GM04503 (cell line): ENCODE measurements at places on chromosomes 12 and 14.
A peak's percentile ranks its signal among the peaks of the same experiment; 100 is the strongest.

DNA sequence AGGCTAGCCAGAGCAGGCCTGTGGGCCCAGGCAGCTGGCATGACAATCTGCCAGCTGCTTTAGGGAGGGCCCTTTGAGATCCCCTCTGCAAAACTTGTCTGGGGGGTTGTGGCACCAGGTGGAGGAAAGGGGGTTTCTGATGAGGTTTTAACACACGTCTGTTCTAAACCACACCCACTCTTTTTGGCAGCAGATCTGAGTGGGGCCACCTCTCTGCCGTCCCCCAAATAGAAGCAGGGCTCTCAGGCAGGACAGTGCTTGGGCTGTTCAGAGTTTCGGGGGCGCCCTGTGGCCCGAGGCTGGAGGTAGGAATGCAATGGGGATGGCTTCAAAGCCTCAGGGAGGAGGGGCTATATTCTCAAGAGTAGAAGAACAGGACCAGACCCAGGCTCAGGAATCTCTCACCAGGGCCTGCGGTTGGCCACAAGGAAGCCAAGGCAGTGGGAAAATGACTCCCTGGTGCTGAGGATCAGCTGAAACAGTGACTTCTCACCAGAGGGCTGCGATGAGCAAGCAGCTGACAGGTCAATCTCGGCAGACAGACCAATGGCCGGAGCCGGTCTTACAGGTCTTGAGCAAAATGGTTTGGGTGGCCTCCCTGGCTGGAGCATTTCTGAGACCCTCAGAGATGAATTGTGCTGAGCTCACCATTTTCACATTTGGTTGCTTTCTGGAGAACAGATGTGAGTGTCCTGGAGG is 1.5 kb upstream of the KRT5 start:
- peak; percentile 38 for DNase-seq

GRCh38 chr12:3333991-3334391 is 157.0 kb upstream of the PRMT8 start:
- DNase-seq, result no peak

DNA sequence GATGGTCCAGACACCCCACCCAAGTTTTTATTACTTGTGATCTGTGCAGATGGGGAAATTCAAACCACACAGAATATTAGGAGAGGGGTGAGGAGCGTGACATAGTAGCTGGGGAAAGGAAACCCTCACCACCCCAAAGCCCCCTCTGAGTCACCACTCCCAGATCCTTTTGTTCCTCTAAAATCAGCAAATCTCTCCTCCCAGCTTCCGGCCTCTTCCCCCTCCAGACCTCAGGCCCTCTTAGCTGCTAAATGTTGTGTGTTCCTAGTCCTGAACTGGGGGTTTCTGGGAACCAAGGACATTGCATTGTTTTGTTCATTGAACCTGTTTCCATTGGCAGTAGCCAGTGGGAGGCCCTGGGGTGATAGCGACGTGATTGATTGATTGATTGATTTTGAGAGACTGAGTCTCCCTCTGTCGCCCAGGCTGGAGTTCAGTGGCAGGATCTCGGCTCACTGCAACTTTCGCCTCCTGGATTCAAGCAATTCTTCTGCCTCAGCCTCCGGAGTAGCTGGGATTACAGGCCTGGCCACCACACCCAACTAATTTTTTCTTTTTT is 5.9 kb upstream of the ORAI1 start:
- no peak for DNase-seq

DNA sequence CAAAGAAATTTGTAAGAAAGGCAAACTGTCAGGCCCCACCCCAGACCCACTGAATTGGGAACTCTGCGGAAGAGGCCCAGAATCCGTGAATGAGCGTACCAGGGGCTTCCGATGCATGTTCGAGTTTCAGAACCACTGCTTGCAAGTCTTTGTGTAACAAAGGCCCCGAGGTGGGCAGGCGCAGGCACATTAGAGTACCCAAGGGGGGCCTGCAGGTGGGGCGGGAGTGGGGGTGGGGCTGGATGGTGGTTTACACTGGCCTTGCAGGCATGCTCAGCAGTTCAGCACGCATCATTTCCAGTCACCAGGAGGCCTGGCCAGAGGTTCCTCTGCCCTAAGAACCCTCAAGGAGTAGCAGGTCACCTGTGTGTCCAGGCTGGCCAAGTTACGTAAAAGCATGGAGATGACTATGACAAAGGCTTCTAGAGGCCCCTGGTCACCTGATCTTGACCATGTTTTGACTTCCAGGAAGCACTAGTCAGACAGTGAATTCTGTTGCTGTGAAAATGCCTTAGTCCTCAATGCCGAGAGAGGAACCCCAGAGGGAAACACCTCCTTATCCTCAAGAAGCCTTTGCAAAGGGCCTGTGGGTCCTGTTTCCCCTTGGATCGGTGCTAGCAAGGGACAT is 33.2 kb upstream of the IRF2BPL start:
- DNase-seq, result no peak

- DNase-seq, result no peak
Measured at GRCh38 chr14:33642691-33643244, 308.1 kb downstream of the EGLN3 start.

GRCh38 chr14:63781686-63782085 is 53.8 kb upstream of the SGPP1 start:
- DNase-seq, result no peak

DNA sequence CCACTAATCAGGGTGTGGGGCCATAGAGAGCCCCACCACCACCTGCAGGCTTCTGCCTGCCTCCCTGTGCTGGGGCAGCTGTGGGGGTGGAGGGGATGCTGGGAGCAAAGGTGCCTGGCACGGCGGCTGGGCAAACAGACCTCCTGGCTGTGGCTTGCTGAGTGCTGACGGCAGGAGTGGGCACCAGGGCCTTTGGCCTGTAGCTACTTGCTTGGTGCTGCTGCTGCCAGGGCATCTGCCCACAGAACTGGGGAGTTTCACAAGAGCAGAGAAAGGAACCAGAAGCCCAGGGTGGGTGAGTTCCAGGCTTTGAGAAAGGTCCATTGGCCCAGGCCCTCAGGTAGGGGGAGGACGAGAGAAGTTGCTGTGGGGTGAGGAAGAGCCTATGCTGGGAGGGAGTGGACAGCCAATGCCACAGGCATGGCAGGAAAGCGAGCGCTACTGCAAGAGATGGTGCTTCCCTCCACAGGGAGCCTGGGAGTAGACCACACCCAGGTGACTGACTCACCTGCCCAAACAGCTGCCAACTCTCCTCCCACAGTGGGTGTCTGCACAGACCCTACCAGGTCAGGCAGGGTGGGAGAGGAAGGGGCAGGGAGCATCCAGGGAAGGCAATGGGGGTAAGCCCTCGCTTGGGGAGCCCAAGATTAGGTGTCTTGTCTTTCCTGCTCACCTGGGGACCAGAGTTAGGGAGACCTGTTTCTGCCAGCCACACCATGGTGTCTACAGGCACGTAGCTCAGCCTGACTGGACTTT is 39.0 kb upstream of the HDAC7 start:
- DNase-seq, result no peak

- DNase-seq, result no peak
Measured at GRCh38 chr14:67967206-67967605, 147.6 kb downstream of the RAD51B start.

GRCh38 chr14:54881761-54882401 is 20.7 kb downstream of the GCH1 start:
- DNase-seq, result no peak

- no peak for DNase-seq
Measured at GRCh38 chr14:71783088-71783487, 149.1 kb upstream of the RGS6 start.

DNA sequence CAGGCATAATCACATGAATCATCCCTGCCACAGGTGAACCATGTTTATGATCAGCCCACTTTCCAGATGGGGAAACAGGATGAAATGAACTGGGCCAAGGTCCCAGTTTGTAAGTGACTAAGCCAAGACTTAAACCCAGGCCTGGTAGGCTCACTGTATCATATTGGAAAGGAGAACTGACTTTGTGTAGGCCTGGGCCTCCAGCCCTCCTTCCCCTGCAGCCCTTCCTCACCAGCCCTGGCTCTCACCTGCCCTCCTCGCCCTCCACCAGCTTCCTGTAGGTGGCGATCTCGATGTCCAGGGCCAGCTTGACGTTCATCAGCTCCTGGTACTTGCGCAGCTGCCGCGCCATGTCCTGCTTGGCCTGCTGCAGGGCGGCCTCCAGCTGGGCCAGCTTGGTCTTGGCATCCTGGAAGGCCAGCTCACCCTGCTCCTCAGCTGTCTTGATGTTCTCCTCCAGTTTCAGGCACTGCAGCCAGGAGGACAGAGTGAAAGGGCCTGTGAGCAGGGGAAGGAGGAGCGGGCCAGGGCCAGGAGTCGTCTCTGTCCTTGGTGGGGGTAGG is 19.8 kb downstream of the KRT80 start:
- no peak for DNase-seq

- no peak for DNase-seq
Measured at GRCh38 chr14:90815822-90816662, at the start of gene TTC7B. Gene TTC7B (minus strand): TSS chr14:90816430. CDS start chr14:90816295, 135 bp downstream.

DNA sequence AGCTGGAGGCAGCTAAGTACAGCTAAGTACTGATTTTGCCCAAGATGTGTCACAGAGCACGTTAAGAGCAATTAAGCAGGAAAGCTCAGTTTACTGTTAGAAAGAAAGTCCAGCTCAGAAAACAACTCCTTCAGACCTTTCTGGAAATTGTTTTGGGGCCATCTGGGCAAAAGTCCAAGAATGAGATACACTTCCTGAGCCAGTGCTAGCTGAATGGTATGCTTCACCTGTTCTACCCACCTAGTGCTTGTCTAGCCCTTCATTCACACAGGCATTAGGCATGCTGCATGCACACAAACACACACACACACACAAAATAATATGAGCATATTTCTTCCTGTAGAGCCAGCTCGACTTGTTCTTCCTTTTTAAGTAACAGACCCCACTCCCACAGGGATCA is 6.6 kb upstream of the IKZF4 start:
- no peak for DNase-seq

GRCh38 chr12:31726575-31726974 is 2.2 kb downstream of the AMN1 start:
- DNase-seq, result no peak

- DNase-seq, result no peak
Measured at GRCh38 chr12:17108877-17109541, 503.0 kb upstream of the LMO3 start.

DNA sequence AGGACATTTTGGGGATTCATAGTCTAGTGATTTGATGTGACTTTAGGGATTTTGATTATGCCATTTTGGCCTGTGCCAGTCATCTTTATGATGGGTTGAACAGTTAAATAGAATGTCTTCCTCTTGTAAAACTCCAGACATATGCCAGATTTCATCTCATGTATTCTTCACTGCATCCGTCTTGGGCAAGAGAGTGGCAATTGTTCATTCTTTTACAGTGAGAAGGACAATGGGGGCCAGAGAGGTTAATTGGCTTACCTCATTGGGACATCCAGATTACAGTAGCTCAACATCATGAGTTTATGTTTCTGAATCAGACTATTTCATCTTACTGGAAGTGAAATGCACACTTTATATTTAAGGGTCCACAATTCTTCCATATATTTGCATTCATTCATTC is 108.2 kb upstream of the SLC38A2 start:
- DNase-seq, result no peak

GRCh38 chr12:79082595-79082994 is 218.0 kb downstream of the SYT1 start:
- DNase-seq, result no peak

DNA sequence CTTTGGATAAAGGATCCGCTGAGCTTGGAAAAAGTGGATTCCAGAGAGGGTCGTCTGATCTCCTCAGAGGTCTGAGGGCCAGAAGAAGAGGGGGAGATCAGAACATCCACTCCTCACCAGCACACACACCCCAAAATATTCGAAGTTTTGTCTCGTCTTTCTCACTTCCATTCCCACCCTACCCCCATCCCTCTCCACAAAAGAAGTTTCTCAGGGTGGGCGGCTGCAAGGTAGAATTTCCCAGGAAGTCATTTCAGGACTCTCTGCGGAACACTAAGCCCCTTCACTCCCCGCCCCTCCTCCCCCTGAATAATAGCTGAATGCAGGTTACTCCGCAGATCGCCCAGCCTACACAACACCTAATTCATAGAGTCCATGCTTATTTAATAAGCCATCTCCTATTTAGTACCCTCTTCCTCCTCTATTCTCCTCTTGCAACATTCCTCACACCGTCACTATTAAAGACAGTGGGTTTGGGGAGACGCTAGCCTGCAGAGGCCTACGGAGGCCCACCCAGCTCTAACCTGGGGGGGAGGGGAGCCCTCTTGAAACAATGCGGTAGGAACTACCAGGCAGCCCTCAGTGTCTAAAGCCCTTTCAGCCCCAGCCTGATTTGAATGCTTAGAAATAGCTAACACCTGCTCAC is 649 bp upstream of the SALL2 start:
- DNase-seq, result no peak

GRCh38 chr14:99177886-99178835 is 93.8 kb downstream of the BCL11B start:
- no peak for DNase-seq

DNA sequence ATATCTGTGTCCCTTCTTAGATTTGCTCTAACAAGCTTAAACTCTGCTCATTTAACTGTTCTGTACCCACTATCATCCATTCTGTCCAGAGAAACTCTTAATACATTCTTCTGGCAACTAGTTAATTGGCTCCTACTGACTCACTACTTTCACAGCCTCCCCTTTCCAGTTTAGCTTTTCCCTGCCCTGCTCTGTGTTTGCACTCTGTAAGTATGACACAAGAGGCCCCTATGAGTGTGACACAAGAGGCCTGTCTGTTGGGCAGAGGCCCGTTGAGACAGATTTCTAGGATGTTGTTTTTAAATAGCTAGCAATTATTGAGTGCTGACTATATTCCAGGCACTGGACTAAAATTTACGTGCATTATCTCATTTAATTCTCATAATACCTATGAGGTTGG is 246.0 kb upstream of the DAAM1 start:
- no peak for DNase-seq
